ENCODE measurements at places on chromosomes 3 and 15. TPM values are rescaled to one million over a fixed set of nuclear protein-coding genes. Genes with fewer than 3 reads are reported as not detected.

- peak; percentile 17 for DNase-seq
Observed at GRCh38 chr15:77179541-77179998, 108.7 kb upstream of the TSPAN3 start.

The RPSA gene
- 1,750 TPM for total RNA-seq

GRCh38 chr3:71778353-71778752 is 6.6 kb downstream of the PROK2 start:
- DNase-seq, result no peak

- DNase-seq, result no peak
Observed at GRCh38 chr3:181052256-181052655, 62.7 kb upstream of the DNAJC19 start.

DNA sequence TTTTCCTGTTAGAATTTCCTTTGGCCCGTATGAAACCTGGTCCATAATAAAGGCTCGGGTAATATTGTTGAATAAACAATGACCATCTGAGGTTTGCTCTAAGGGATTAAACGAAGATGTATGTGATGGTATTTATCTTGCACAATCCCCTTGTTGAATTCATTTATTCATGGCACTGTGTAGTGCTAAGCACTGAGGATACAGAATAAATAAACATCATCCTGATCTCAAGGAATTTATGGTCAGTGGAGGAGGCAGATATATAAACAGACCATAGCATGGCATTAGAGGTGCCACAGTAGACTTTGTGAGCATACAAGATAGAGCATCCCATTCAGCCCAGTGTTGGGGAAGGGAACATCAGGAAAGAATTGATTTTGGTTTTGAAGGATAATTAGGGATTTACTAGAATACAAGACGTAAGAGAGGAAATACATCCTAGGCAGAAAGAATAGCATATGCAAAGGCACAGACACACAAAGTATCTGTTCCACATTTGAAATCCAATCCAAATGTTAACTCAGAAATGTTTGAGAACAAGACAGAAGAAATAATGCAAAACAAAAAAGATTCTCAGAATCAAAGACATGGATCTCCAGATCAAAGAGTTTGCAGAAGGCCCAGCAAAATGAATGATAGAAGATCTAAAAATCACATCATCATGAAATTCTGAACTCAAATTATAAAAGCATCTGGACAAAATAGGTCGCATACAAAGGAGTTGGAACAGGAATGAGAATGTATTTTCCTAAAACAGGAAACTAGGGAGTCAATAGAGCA is 5.4 kb upstream of the IGF2BP2 start:
- DNase-seq, result no peak

DNA sequence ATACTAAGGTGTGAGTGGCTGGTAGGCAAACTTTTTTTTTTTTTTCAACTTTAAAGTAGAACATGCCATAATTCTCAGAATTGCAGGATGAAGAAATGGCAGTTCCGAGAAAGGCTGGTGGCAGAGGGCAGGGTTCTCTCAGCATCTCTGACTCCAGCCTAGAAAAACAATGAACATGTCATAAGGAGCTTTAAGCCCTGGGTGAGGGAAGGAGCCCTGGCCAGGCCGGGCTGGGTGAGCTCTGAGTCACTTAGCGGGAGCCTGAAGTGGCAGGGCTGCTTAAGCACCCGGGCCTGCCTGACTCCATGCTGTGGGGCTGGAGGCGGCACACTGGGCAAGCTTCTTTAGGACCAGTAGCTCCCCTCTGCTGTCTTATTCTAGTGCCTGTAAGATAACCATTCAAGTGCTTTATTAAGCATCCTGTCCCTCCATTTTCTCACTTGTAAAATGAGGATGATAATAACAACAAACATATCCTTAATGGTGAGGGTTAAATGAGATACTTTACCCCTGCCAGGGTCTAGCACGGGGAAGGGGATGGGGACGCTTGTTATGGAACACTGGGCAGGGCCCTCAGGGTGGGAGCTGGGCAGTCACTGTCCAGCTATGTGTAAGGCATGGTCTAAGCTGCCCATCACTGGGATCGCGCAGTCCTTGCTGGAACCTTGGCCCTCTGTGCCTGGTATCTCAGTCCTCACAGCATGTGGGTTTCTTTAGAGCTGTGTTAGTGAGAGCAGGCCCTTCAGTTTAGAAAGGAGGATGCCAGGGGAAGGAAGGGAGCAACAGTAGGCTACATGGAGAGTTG is 18.4 kb downstream of the SMAD6 start:
- peak; percentile 23 for DNase-seq

DNA sequence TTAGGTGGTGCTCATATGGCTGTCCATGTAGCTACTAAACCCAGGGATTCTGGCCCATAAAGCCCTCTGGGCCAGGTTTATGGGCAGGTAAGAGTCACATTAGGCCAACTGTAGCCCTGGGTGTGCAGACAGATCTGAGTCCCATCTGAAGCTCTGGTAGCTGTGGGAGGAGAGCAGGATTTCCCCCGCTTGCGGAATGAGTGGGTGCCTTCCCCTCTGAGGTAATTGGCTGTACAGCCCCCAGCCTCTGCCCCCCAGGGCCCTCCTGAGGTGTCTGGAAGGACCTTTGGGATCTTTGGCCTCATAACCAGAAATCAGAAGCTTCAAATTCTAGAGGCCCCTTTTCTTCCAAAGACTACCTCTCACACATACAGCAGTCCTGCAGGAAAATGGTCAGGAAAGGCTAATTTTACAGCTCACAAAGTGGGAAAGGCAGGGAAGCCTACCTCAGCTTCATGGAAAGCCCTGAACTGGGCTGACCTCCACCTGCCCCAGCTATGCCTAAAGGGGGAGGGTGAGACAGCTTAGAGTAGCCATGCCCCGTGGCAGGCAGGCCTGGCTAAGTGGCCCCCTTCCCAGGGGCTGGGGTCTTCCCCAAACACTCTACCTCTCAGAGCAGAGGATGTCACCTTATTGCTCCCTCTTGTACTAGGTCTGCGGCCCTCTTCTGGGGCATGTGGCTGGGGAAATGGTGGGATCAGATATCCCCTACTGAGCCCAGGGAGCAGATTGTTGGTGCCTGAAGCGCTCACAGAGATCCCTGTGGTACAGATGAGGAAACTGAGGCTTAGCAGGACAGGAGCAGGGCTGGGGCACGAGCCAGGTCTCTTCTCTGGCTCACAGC is 16.8 kb downstream of the HEMK1 start:
- no peak for DNase-seq

DNA sequence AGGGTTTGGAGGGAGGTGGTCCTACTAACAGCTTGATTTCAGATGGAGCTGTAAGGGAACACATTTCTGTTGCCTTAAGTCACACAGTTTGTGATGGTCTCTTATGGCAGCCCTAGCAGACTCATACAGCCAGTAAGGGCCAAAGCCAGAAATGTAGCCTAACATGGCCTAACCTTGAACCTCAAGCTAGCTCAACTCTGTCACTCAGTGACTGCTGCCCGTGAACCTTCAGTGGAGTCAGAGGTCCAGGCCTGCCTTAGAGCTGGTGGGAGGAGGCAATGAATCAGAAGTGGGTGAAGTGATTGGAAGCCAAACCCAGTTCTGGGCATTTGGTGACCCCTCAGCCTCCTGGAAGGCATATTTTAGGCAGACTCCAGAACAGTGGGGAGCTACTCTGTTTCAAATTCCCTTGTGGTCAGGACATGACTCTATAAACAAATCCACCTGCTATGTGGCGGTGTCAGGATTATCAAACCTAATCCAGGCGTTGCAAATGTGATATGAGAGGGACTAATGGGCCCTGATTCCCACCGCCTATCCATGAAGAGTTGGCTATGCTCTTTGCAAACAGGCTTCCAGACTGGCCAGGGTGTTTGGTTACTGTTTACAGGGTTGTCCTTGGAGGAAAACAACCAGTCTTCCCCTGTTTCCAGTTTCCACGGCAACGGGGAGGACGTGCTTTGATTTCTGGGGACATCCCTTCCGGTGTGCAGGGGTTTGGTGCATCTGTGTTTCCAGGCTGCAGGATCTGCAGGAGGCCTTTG is 105.9 kb upstream of the AGBL1 start:
- no peak for DNase-seq

The STT3B gene
- 147 TPM for total RNA-seq

DNA sequence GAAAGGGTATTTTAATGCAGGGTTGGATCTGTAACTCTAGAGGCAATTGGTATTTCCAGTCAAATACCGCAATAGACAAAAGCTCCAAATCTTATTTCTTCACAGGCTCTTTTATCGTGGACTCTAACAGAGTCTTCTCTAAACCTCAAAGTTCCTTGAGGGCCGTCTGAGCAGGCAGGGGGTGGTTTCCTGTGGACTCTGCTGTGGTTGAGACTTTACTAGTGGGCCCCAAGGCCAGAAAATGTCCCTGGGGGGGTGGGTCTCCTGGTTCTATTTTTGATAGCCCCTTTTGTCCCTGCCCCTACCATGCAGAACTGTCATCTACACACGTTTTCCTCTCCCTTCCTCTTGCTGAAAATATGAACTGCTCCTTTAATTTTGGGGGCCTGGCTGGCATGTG is 80.1 kb downstream of the ASB7 start:
- DNase-seq, result no peak

The MAGEL2 gene
- total RNA-seq, result not detected

DNA sequence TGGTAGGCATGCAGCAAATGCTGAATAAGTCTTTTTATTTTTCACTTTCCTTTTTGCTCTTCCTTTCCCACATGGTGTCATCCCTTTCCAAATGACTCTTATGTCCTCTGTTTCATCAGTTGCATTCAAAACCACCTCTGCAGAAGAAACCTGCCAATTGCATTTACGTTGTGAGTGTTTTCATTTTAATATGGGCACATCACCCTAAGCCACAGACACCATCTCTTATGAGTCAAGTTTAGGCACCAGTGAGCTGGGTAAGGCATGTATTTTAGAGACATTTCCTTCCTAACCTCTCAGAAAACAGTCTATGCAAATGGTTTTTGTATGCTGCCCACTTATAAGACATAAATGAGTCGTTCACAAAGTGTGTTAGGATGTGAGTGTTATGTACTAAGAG is 223.3 kb upstream of the ADAMTS9 start:
- no peak for DNase-seq

- DNase-seq, result no peak
Observed at GRCh38 chr3:136377508-136377907, 127.4 kb downstream of the PCCB start.

DNA sequence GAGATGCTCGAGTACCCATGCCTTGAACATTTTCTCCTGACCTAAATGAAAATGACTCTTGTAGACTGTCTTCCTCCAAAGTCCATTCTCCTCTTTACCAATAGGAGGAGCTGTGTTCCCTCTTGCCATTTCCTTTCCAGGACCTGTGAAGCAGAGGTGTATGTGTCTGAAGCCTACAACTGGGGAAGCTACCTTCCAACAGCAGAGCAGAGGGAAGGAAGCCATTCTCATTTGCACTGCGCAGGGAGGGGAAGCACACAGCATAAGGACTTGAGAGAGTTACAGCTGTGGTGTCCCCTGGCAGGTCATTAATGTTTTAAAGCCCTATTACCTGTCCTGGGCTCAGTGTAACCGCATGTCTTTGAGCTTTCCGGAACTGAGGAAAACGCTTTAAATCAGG is 38.7 kb downstream of the HSPBAP1 start:
- DNase-seq, result no peak

DNA sequence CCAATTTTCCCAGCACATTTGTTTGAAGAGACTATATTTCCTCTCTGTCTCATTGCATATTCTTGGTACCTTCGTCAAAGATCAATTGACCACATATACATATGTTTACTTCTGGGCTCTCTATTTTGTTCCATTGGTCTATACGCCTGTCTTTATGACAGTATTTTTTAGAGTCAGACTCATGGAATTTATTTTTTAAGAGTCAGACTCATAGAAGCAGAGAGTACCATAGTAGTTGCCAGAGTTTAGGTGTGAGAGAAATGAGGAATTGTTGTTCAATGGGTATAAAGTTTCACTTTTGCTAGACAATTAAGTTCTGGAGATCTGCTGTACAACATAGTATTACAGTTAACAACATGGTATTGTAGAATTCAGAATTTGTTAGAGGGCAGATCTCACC is 27.1 kb downstream of the PLA2G4F start:
- no peak for DNase-seq

The SLC15A2 gene
- 3.3 TPM for total RNA-seq

GRCh38 chr15:40968290-40969085 is 15.2 kb downstream of the CHAC1 start:
- DNase-seq, result no peak

DNA sequence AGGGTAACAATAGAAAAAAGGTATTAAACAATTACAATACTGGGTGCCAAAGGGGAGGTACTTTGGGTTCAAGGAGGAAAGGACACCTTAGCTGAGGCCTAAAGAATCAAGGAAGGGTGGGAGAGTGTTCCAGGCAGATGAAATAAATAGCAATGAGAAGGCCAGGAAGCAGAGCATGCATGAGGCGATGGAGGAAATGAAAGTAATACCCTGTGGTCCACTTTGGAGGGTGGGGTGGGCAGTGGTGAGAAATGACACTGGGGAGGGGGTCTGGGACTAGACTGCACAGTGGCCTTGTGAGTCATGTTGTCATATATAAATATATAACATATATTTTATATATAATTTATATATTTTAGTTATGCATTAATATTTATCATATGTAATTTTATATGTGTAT is 55.9 kb downstream of the BHLHE40 start:
- DNase-seq, result no peak

GRCh38 chr3:193833592-193833991 is 240.6 kb downstream of the OPA1 start:
- DNase-seq, result no peak

DNA sequence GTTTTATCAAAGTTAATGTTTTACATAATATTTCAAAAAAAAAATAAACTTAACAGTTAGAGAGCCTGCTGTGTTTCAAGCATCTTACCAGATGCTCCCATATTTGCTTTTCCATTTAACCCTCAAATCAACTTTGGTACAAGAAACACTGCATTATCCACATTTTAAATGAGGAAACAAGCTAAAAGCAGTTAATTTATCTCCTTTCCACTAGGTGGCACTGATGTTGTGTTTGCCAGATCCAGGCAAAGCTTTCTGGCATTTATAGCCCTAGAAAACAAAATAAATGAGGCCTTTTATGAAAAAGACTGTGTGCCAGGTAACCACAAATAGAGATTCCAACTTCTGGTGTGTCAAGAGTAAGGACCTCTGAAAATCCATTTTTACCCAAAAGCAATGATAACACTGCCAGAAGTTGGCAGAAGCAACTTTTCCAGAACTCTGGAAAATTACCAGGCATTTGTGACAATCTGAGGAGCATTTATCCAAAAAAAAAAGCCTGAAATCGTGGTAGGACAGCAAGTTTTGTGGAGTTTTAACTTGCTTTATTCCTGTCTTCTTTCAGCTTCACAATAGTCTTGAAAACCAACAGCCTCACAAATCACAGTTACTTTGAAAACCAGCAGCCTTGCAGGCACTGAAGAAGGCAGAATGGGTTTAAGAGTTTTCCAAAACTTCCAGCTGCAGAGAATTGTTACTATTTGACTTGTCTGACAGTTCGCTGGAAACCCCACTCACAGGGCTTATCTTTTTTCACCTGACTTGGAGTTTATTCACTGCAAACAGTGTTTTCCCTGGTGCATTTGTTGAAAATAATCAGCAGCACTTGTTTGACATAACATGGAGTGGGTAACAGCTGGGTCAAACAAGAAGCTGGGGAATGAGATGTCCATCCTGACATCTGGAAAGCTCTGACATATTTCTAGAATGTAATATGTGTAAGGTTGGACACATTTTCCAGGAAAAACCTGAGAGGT is 9.2 kb downstream of the FAM162A start:
- DNase-seq, result no peak
